Inflammatory macrophage treated with lipopolysaccharide for 4 hours (primary cell): ENCODE measurements at places on chromosomes 7 and 10.

DNA sequence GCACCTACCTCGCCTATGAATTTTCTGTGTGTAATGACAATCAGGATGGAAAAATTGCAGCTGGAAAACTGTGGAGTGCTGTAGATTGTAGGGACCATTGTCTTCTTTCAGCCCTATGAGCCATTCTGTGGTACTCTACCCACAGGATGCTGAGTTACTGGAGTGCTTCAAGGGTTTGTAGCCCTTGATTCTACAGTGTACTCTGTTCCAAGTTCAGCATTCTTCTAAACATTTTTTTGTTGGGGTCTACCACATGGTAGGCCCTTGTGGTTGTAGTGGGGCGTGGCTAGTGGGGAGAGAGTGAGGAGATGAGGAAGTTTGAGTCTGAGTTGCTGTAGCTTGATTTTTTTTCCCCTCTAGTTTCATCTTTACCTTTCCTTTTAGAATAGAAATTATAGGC lies 33.5 kb downstream of the REEP3 start:
- DNase-seq, result peak; percentile 22

- no peak for DNase-seq
These were observed 13.2 kb upstream of the PRKCQ start for GRCh38 chr10:6593241-6593671.

GRCh38 chr10:28312572-28312971 lies 9.7 kb upstream of the MPP7 start:
- no peak for DNase-seq

GRCh38 chr10:47031901-47032465 lies 120.8 kb downstream of the PTPN20 start:
- DNase-seq, result no peak

DNA sequence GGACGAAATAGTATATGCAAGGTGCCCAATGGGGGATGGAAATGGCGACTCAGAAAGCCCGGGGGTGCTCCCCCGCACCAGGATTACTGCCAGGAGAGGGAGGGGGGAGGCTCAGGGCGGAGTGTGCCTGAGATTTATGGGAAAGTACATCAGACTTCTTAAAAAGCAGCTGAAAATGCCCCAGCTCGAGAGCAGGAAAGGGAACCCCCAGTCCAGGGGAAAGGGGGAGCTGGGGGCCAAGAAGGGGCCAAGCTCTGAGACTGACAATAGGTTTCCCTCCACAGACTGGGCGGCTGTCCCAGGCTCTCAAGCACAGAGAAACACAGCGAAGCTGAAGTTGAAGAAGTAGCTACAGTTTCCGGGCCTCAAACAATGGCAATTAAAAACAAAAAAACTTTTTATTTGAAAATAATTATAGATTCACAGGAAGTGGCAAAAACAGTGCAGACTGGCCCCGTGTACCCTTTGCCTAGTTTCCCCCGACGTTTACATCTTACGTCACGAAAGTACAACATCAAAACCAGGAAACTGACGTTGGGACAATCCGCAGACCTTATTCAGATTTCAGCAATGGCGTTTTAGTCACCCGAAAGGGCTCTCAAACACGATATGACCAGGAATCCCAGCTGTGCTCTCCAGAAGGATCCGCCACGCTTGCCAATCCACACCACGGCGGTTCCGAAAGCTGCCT lies 83.9 kb upstream of the FGFR2 start:
- no peak for DNase-seq

DNA sequence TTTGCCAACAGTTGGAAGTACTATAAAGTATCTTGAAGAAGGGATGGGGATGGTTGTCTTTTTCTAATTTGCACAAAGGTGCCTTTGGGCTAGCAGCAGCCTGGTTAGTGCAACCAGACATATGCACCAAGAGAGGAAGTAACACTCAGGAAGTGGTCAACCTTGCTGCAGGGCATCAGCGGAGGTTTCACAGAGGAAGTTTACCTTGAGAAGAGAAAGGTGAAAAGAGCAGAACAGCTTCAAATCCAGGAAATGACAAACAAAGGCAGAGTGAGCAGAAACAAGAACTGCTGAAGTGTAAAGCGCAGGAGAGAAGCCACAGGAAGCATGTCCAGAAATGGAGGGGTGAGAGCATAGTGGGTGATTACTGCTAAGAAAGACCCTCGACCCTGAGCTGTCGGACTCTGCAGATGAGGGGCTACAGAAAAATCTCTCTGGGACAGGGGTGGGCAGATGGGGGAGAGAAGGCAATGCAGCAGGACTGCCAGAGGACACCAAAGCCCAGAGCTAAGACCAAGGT lies 66.9 kb downstream of the STK17A start:
- DNase-seq, result no peak

GRCh38 chr10:3747984-3748383 lies 37.0 kb downstream of the KLF6 start:
- DNase-seq, result no peak

- DNase-seq, result no peak
These were observed 40.9 kb downstream of the GPR37 start for GRCh38 chr7:124724507-124725192.

- DNase-seq, result no peak
These were observed 53.6 kb downstream of the GPR37 start for GRCh38 chr7:124712017-124712416.

DNA sequence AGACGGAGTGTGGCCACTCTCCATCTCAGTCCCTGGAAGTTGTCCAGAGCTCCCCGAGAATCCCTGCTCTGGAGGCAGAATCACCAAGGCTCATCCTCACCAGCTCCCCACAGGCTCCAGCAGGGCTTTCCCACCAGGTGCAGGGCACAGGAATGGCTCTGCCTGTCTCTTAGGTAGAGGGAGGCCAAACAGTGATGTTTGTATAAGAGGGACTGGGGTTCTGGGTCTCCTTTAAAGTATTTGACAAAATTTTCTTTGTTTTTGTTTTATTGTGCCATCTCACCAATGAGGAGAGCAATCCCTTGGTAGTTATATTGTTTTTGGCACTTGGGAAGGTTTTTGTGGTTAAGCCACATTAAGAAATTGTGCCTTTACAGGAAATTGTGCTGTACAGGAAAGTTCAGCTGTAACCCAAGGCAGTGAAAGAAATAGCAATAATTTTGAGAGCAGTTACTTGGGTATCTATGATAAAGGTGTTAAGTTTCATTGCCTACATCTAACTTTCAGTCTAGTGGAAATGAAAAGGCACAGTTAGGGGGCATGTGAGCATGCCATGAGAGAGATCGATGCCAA lies 219.3 kb upstream of the PRSS58 start:
- DNase-seq, result no peak

- no peak for DNase-seq
These were observed 161.5 kb upstream of the KLF6 start for GRCh38 chr10:3946234-3947229.

GRCh38 chr7:3028071-3028757 lies 15.5 kb downstream of the CARD11 start:
- DNase-seq, result peak; percentile 62

DNA sequence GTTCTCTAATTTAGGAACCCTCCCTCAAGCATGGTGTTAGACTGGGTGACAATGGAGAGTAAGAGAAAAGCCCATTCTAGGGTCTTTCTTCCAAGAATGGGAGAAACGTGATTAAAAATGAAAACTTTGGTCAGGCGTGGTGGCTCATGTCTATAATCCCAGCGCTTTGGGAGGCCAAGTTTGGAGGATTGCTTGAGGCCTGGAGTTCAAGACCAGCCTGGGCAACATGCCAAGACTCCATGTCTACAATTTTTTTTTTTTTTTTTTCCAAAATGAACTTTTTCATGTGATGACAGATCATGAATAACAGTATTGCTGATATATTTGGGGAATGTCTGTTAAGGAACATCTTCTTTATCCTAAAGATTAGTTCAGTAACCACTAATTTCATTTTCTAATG lies 194.6 kb downstream of the MLLT10 start:
- no peak for DNase-seq

DNA sequence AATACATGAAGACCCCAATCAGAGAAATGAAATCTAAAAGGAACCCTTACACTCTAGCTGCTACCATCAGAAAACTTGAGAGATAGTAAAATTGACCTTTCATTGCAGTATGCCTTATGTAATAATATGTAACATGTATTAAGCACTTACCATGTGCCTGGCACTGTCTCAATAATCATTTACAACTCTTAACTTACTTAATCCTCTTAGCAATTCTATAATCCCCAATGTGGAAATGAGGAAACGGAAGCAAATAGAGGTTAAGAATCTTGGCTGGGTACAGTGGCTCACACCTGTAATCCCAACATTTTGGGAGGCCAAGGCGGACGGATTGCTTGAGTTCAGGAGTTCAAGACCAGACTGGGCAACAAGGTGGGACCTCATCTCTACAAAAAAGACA lies 29.8 kb upstream of the FHIP2A start:
- no peak for DNase-seq

DNA sequence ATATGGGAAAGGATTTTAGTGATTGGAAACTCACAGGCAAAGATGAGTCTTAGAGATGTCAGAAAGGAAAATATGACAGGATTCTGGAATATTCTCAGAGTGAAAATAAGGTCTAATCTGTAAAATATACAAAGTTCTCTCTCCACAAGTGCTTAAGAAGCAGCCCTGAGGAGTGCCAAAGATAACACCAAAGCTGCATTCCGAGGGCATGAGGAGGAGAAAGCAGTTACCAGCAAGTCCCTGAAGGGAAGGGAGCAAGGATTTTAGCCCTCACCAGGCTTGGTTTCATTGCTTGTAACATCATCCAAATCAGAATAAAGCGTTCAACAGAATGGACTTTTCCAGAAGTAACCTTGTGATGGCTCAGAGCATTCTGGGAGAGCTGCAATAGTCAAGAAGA lies 31.4 kb upstream of the DLX6 start:
- DNase-seq, result no peak

- peak; percentile 42 for DNase-seq
These were observed 29.3 kb downstream of the TNS3 start for GRCh38 chr7:47552621-47553020.

- peak; percentile 26 for DNase-seq
These were observed 34.9 kb downstream of the TAX1BP1 start for GRCh38 chr7:27774717-27775328.

DNA sequence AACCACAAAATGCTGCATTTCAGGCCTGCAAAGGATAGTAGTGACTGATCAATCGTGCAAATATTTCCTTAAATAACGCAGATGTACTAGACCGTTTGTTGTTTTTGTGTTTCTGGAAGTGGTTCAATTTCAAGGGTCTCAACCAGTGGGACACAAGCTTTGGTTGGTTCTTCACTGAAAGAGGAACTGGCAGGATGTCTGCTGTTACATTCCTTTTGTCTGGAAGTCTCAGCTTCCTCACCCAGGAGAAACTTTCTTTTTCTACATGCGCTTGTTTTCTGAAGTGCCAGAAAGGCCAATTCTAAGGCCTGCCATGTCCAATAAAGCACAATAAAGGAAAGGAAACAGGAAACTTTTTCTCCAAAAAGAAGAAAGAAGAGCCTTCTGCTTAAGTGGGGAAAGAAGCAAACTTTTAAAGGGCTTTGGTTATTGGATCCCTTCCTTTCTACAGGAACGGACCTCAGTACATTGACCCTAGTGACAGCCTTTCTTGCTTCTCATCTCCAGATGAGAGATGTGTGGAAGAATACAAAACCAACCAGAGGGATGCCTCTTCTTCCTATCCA lies 4.1 kb downstream of the DKK1 start:
- no peak for DNase-seq

DNA sequence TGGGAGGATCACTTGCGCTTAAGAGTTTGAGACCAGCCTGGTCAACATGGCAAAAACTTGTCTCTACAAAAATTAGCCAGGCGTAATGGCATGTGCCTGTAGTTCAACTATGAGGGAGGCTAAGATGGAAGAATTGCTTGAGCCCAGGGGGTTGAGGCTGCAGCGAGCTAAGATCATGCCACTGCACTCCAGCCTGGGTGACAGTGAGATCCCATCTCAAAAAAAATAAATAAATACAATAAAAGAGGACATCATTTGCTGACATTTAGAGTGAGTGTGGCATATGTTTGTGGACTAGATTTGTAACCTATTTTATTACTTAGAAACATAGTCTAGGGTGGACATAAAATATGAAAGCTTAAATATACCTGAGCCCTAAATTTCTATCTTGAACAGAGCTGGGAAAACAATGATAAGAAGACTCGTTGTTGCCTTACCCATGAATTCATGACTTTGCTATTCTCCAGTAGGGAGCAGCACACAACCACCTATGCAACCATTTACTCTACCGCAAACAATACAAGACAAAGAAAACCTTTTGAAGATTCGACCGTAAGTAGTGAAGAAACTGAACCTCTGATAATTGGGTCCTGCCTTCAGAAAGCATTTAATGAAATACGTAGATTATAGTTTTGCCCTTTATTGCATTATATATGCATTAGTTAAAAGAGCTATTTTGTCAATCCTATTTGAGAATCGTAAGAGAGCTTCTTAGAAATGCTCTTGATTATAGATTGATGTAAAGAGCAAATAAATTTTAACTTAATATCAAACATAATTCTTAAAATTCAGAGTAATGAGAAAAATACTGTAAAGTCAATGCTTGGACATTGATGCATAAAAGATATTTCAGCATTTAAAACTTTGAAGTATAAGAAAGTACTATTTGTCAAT lies 83.5 kb downstream of the GNAT3 start:
- peak; percentile 56 for DNase-seq

GRCh38 chr10:94104316-94105000 lies 110.7 kb downstream of the PLCE1 start:
- no peak for DNase-seq

- DNase-seq, result peak; percentile 55
These were observed 51.2 kb downstream of the PDK4 start for GRCh38 chr7:95545007-95545615.

DNA sequence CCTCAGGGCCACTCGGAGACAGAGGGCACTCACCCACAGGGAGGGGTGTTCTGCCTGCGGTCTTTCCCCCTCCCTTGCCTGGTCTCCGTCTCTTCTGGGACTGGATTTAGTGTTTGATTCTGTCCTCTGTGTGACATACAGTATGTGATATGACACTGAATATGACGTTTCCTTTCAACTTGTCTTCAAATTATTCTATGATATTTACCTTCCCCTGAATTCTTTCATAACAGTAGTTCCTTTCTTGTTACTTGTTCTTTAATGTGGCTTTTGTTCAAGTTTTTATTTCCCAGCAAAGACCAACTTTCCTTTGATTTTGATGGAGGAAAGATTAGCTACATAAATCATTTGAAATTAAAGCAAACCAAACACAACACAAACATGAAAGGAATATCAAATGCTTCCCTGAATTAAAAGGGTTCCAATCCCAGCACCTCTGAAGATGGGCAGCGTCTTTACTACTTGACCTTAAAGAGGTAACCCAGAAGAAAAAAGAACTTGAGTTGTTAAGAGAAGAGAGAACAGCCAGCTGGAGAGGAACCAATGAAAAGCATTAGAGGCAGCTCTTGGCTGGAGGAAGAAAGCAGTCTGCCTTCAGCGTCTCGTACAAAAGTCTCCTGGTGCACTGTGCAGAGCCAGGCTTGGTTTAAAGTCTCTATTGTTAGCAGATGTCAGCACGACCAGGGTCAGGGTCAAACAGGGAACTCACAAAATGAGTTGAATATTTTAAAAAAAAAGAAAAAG lies 18.3 kb upstream of the RHEB start:
- no peak for DNase-seq

GRCh38 chr10:48901319-48901718 lies 38.3 kb downstream of the LRRC18 start:
- no peak for DNase-seq

DNA sequence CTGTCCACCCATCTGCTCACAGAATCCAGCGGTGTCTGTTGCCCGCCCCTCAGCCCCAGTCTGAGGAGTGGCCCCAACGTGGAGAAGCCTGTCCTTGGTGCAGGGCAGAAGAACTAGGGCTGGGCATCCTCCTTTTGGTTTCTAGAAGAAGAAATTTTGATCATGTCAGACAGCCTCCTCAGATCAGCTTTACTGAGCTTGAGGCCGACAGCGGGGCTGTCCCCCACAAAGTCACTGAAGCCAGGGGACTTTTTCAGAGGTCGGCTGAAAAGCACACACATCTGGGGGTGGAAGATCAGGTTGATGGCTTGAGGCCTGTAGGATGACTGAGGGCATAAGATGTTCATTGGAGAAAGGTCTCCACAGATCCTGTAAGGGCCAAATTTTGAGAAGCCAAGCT lies 767.9 kb downstream of the GRID1 start:
- no peak for DNase-seq
